Fibroblast of lung (primary cell): ENCODE measurements at places on chromosomes 4 and X. TPM values are rescaled to one million over a fixed set of nuclear protein-coding genes. Genes with fewer than 3 reads are reported as not detected.
A peak's percentile ranks its signal among the peaks of the same experiment; 100 is the strongest.

GRCh38 chr4:3416821-3417221 lies 24.9 kb upstream of the HGFAC start:
- DNase-seq, result no peak

DNA sequence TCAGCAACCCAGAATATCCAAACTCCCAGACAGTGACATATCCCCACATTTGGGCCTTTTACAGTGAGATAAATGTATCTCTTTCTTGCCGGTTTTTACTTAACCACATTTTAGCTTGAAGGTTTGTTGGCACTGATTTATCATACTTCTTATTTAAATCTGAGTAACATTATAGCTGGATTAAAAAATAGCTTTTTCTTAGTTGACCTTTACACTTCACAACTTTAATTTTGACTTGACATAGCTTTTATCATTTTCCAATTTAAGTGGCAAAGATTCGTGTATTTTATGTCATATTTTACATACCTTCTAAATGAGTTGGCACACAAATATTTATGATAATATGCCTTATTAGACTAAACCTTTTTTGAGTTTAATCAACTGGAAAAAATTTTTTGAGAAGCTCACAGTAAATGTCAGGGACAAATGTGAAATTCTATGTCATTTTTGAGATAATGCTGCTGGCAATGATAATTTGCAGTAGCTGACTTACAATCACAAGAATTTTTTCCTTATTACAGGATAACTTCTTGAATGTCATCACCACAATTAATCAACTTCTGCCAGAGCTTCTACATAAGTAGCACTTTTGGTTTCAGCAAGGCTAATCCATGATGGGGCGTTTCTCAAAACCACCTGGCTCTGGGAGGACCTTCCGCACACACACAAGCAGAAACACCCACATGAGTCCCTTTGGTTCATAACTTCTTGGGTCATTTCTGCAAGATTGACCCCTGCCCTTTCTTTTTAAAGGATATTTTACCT lies 80.3 kb downstream of the SYTL5 start:
- peak; percentile 15 for DNase-seq

DNA sequence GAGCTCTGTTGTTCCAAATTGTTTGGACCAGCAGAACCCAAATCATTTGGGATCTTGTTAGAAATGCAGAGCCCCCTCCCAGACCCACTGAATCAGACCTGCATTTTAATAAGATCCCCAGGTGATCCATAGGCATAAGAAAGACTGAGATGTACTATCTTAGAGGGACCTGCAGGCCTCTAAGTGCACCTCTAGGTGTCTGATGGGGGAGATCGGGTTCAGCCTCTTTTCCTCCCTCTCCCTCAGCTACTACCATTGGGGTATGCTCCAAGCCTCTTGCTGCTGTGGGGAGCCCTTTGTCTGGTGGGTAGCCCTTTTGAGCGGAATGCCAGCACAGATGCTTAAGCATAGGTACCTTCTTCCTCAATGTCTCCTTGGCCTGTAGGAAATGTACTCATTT lies 63.8 kb upstream of the RPS6KA3 start:
- no peak for DNase-seq

DNA sequence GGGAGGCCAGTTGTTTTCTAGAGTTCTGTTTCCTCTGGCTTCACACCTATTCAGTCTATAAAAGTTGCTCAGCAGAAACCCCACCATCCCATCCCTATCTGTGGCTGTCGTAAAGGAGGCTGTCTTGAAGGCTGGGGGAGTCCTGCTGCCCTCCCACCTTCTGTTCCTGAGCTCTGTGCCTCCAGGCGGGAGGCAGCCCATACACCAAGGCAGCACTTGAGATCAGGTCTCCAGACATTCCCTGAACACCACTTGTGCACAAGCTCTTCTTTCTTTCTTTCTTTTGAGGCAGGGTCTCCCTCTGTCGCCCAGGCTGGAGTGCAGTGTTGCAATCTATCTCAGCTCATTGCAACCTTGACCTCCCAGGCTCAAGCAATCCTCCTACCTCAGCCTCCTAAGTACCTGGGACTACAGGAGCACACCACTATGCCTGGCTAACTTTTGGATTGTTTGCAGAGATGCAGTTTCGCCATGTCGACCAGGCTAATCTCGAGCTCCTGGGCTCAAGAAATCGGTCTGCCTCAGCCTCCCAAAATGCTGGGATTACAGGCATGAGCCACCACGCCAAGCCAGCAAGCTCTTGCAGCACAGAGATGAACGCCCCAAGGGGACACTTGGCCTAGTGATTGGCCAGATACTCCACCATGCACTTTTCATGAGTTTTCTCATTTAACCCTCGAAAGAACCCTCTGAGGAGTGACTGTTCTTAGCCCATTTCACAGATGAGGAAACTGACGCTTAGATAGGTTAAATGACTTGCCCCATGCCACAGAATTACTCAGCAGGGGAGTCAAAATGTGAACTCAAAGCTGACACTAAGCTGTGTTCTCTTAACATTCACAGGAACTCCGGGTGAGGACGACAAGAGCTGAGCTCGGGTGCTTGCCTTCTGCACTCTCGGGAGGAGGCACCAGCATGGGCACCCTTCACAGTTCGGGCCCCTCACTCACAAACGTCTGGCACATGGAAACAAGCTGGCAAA lies 55.8 kb upstream of the ENPP6 start:
- no peak for DNase-seq

DNA sequence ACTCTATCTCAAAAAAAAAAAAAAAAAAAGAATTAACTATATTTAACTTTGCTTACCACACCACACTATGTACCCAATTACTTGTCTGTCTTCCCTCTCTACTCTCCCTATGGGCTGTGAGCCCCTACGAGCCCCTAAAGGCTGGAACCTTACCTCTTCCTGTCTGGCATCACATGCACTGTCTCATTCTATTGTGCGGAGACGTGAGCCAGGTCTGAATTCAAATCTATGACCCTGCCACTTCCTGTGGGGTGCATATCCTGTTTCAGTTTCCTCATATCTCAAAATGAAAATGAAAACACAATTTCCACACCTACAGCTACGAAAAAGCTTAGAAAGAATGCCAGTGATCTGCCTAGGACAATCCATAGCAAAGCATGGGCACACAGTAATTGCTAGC lies 42.9 kb upstream of the HS3ST1 start:
- no peak for DNase-seq

GRCh38 chr4:80500613-80501012 lies 165.1 kb downstream of the CFAP299 start:
- DNase-seq, result peak; percentile 8

DNA sequence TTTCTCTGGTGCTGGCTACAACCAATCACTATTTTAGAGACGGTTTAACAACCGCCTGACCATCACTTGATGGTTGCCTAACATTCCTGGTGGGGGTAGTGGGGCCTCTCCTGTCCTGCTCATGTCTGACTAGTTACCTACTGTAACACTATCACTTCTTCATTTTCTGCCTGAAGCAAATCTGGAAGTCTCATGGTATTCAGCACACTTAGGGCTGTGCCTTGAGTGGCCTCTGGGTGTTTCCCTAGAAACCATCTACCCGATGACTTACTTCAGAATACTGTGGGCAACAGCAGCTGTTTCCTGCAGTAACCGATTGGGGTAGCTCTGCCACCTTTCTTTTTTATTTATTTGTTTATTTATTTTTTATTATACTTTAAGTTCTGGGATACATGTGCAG lies 880.1 kb upstream of the INTU start:
- no peak for DNase-seq

GRCh38 chr4:137952116-137952515 lies 290.0 kb downstream of the SLC7A11 start:
- DNase-seq, result peak; percentile 5

GRCh38 chrX:68681443-68681941 lies 34.0 kb downstream of the STARD8 start:
- peak; percentile 86 for DNase-seq

- no peak for DNase-seq
These were observed 38.8 kb upstream of the ADGRA3 start for GRCh38 chr4:22554670-22555069.

DNA sequence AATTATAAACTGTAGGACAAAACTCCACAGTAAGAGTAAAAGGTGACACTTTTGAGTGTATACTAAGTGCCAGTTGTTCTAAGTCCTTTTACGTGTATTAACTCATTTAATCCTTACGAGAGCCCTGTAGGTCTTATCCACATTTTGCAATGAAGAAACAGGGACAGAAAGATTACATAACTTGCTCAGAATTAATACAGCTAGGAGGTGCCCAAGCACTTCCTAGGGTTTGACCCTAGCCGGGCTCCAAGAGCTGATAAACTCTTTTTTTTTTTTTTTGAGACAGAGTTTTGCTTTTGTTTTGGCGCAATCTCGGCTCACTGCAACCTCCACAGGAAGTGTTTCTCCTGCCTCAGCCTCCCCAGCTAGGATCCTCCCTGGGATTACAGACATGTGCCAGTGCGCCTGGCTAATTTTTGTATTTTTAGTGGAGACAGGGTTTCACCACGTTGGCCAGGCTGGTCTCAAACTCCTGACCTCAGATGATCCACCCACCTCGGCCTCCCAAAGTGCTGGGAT lies 110.4 kb downstream of the UBE2K start:
- DNase-seq, result no peak

Gene RNF212
- polyA plus RNA-seq, result 1.2 and 1.6 TPM in 2 replicates

GRCh38 chrX:9147726-9148125 lies 113.8 kb upstream of the FAM9B start:
- no peak for DNase-seq

- DNase-seq, result no peak
These were observed 27.0 kb downstream of the KDM6A start for GRCh38 chrX:44899946-44900345.

DNA sequence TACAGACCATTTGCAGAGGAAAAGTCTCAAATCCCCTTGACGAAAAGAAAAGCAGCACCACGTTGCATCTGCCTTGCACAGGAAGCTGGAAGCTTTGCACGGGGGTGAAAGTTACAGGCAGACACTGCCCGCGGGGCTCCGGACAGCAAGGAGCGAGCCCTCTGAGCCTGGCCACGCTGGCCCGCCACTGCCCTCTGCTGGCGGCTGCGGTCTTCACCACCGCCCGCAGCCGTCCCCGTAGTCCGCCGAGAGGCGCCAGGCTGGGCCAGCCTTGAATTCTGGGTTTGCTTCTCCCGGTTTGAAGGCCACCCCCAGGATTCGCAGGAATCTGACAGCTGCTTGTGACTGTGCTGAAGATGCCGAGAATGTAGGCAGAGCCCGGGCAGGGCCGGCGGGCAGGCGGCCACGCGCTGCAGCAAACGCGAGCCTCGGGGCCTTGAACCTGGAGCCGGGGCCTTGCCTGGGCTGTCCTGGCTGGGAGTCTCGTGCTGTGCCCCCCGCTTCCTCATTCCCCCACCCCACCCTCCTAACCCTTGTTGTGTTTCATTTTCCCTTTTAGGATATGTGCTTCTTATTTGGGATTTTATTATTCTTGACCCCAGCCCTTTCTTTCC lies 49.2 kb downstream of the ENPP6 start:
- peak; percentile 32 for DNase-seq

Gene EGF
- 0.07 and 0.59 TPM in 2 replicates for polyA plus RNA-seq

DNA sequence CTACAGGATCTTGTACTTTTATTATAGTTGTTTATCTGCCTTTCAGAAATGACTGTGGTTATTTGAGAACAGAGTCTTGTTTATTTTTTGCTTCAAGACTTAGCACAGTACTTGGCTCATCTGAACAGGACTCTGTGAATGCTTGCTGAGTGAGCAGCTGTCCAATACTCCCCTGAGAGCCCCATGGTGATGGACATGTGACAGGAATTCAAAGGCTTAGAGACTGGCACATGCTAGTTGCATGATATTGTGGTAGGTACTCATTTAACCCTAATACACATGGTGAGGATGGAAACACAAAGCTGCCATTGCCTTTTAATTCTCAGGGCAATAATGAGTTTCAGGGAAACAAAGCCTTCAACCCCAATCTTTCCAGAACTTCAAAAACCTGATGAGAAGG lies 97.3 kb downstream of the GEMIN8 start:
- no peak for DNase-seq

GRCh38 chr4:3855646-3856045 lies 89.5 kb downstream of the ADRA2C start:
- DNase-seq, result no peak

Gene MAGED4
- 22.2 and 33.4 TPM in 2 replicates for polyA plus RNA-seq

Gene CXorf66
- polyA plus RNA-seq, result not detected in 2 replicates

DNA sequence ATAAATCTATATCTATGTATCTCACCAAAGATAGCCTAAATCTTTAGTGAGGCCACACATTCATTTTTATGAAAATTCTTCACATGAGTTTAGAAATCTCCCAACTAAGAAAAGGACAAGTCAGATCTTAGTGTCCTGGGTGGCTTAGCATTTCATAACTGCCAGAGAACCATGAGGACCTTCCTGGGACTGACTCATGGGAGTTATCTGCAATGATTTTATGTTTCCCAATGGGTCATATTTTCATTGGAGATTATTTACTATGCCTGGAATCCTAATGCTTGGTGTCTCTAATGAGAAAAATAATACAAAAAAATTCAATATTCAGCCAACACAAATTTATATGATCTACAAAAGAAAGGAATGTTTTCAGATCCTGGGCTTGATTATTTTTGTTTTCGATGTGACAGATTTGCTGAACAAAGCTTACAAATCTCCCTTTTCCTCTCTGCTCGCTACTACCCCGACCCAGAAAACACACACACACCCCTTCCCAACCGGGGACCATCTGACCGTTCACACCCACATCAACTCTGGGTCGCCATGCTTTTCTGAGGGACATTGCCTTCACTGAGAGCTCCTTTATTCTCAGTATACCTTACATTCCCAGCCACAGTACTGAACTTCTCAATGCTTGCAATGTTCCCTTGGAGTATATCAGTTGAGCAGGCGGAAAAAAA lies 40.1 kb downstream of the SORBS2 start:
- DNase-seq, result no peak

- DNase-seq, result no peak
These were observed 97.8 kb downstream of the ZNF827 start for GRCh38 chr4:145840801-145841200.

Gene NPY1R
- 0.01 and 0.02 TPM in 2 replicates for polyA plus RNA-seq

GRCh38 chr4:57168982-57169381 lies 58.8 kb upstream of the IGFBP7 start:
- DNase-seq, result no peak

DNA sequence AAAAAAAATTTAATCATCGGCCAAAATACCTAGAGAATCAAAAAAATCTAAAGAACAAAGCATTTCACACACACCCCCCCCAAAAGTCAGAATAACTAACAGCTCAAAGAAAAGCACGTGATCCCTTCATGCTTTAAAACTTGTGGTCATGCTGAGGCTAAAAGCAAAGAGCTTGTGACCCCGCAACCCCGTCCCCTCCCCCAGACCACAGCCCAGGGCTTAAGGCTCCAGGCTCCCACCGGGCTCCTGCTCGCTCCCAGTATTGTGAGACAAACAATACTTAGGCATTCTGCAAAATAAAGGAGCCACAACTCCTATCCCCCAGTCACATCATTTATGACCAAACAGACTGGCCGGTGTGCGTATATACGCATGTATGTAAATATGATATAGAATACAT lies 62.1 kb upstream of the CCDC160 start:
- DNase-seq, result no peak

DNA sequence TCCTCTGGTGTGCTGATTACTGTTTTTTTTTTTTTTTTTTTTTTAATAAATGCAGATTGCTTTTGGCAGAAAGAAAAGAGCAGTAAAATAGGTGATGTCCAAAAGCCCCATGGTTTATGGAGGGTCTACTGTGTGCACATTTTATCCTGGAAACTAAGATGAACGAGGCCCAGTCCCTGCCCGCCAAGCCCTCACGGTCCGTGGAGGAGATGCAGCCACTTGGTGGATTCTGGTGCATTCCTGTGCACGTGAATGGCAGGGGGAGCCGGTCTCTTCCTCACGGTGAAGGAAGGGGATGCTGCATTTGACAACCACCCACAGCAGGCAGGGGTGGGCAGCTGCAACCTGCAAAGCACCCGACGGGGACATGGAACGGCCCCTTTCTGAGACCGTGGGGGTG lies 100.2 kb upstream of the AFAP1 start:
- DNase-seq, result no peak
